ENCODE measurements at places on chromosomes 2 and 18.

DNA sequence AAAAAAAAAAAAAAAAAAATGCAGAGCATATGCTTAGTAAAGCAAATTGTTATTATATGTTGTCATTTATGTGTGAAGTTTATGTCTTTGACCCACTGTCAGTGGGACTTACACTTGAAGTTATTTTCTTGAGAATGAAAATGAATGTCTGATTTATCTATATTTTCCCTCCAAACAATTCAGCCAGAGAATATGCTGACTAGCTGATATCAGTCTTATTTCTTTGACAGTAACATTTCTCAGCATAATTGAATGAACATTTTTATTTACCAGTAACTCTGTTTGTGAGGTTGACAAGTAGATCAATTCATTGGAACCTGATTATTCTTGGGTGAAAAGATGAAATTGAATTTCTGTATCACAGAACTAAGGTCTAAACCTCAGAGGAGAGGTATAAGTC is 40.0 kb upstream of the VPS54 start:
- DNase-seq, result no peak

- DNase-seq, result peak; percentile 17
Observed at GRCh38 chr2:167703441-167703840, 544.0 kb downstream of the STK39 start.

GRCh38 chr18:62788111-62788510 is 72.8 kb downstream of the PHLPP1 start:
- DNase-seq, result no peak

GRCh38 chr2:178506524-178506923 is 26.3 kb downstream of the PLEKHA3 start:
- no peak for DNase-seq

DNA sequence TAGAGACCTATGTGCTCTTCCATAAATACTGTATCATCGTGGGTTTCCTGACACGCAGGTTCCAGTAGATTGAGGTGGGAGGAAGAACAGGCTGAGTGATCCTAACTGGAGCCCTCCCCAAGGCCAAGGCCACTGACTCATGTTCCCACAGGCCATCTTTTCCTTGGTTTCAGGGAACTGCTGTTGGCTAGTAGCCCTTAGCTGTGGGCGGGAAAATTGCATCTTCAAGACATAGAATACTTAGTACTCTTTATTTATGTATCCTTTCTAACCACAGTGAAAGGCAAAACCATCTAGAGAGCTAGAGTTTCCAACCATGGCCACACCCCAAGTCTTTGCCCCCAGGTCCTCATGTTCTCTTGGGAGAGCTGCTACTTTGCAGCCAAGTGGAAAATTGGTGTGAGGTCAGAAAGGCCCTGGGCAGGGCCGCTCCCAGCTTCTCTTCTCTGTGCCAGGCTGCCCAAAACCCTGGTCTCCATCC is 55.9 kb downstream of the COPS8 start:
- DNase-seq, result no peak

DNA sequence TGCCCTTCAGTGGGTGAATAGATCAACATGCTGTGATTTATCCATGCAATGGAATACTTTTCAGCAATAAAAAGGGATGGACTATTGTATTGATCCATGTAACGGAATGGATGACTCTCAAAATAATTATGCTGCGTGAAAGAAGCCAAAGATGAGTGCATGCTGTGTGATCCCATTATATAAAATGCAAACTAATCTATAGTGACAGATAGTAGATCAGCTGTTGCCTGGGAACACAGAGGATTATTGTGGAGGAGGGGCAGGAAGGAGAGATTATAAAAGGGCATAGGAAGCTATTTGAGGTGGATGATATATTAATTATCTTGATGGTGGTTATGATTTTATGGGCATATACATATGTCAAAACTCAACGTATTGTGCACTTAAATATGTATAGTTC is 55.5 kb upstream of the ADAM23 start:
- no peak for DNase-seq

- DNase-seq, result peak; percentile 85
Observed at GRCh38 chr2:8312861-8313830, 368.7 kb upstream of the ID2 start.

DNA sequence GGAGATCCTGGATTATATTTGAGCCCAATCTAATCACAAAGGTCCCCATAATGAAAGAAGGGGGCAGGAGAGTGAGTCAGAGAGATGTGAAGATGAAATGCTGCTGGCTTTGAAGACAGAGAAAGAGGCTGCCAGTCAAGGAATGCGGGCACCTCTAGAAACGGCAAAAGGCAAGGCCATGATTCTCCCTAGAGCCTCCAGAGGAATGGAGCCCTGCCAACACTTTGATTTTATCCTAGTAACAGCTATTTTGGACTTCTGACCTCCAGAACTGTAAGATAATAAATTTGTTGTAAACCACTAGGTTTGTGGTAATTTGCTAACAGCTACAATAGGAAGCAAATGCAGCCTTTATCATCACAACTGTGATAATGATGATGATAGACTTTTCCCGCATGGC is 32.9 kb downstream of the LBH start:
- DNase-seq, result no peak

DNA sequence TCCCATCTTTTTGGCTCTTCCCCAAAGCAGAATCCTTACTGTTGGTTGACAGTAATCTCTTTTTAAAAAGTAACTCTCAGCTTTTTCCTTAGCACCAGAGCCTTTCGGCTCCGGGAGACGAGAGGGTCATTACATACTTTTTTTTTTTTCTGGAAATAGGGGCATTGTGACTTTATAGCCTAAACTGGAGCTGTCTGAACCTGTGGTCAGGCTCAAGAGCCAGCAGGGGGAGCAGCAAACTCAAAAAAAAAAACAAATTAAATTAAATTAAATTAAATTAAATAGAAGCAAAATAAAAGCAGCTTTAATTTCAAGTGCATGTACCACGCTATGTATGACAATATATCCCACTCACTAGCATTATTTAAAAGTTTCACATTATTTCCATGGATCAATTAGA is 156.6 kb downstream of the DTNA start:
- DNase-seq, result peak; percentile 42

DNA sequence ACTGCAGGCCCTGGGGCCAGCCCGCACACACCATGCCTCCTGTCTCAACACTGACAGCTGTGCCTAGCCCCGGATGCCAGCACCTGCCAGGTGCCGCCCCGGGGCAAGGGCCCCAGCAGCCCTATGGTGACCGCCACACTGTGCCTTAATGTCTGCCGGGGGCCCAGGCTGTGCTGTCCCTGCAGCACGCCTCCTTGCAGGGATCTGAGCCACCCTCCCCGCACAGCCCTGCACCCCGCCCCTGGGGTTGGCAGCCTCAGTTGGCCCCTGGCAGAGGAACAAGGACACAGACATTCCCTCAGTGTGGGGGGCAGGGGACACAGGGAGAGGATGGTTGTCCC is 8.5 kb upstream of the CAPN10 start:
- DNase-seq, result no peak

DNA sequence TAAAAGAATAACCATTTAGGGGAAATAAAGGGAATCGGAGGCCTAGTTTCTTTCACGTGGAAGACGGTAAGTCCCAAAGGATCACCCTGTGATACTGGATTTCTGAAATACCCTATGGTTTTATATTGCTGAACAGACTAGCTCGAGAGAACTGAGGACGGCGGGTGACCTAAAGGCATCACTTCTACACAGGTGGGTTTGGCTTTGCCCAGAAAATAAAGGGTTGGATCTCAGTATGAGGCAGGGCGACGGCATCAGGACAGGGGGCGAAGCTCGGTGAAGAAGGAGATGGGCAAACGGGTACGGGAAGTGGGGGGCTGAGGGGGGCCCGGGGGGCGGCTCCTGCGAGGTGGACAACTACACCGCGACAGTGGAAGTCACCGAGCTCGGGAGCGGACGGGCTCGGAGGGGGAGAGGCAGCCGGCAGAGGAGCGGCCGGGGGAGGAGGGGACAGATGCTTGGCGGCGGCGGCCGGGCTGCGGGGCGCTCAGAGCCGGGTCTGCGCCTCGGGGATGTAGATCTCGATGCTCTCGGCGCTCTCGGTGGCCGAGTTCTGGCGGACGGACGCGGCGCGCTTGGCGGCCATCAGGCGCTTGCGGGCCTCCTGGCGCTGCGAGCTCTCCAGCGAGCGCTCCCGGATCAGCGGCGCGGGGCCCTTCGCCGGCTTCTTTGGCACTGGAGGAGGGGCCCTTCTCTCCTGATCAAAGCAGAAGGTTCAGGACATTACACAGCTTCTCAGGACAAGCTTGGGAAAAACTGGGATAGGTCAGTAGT is 48.9 kb downstream of the TGIF1 start:
- DNase-seq, result peak; percentile 50

GRCh38 chr2:227788561-227789018 is 25.1 kb upstream of the CCL20 start:
- DNase-seq, result no peak

- DNase-seq, result peak; percentile 53
Observed at GRCh38 chr2:152729844-152730243, 11.4 kb downstream of the ARL6IP6 start.

Measured in hematopoietic multipotent progenitor cell treated with erythropoietin and hydrocortisone succinate and interleukin-3 and kit ligand, for 6 days (in vitro differentiated cells).